IgD-negative memory B cell (primary cell): ENCODE measurements at places on chromosomes 3 and 15. TPM values are rescaled to one million over a fixed set of nuclear protein-coding genes. Genes with fewer than 3 reads are reported as not detected.

Gene GHSR
- not detected for polyA plus RNA-seq

Gene PCSK6
- polyA plus RNA-seq = 0.14 TPM

Gene GOLGA8K
- polyA plus RNA-seq = not detected

Gene RLBP1
- not detected for polyA plus RNA-seq

Gene P2RY14
- 4.8 TPM for polyA plus RNA-seq

Gene SH3GL3
- polyA plus RNA-seq = not detected

Gene EAF1
- 5.4 TPM for polyA plus RNA-seq

Gene PLCH1
- polyA plus RNA-seq = not detected

Gene CAND2
- 0.35 TPM for polyA plus RNA-seq

Gene TTLL13
- 0.08 TPM for polyA plus RNA-seq

Gene C3orf85
- polyA plus RNA-seq = not detected

Gene MASP1
- polyA plus RNA-seq = not detected

Gene NRG4
- polyA plus RNA-seq = not detected

Gene C2CD4A
- polyA plus RNA-seq = not detected

Gene MITF
- polyA plus RNA-seq = 0.54 TPM

Gene GCNT3
- not detected for polyA plus RNA-seq

Gene HESX1
- polyA plus RNA-seq = 1.1 TPM

Gene GP9
- polyA plus RNA-seq = 4.3 TPM

Gene CEP152
- polyA plus RNA-seq = 8.4 TPM

Gene IMPDH2
- polyA plus RNA-seq = 96.7 TPM

Gene IQCF5
- not detected for polyA plus RNA-seq

Gene MME
- 5.1 TPM for polyA plus RNA-seq

Gene DPPA4
- not detected for polyA plus RNA-seq

Gene KCNMB2
- polyA plus RNA-seq = not detected

Gene NEK4
- 11.3 TPM for polyA plus RNA-seq

Gene SLC6A20
- polyA plus RNA-seq = 0.69 TPM

Gene OXTR
- 0.14 TPM for polyA plus RNA-seq

Gene XCR1
- polyA plus RNA-seq = not detected

Gene SPTBN5
- not detected for polyA plus RNA-seq

Gene CLRN1
- not detected for polyA plus RNA-seq

Gene KAT2B
- 4.8 TPM for polyA plus RNA-seq

Gene IL17RB
- polyA plus RNA-seq = 0.48 TPM

Gene CFAP20DC
- 0.53 TPM for polyA plus RNA-seq

Gene USP8
- 60.9 TPM for polyA plus RNA-seq

Gene TMIE
- not detected for polyA plus RNA-seq

Gene CLDN1
- not detected for polyA plus RNA-seq

Gene MIX23
- 9.1 TPM for polyA plus RNA-seq

Gene ISLR
- not detected for polyA plus RNA-seq

Gene BFSP2
- 2.8 TPM for polyA plus RNA-seq

Gene BTLA
- polyA plus RNA-seq = 85.4 TPM
